Activated naive CD4-positive, alpha-beta T cell treated with anti-CD3 and anti-CD28 coated beads for 36 hours (primary cell): ENCODE measurements at places on chromosomes 13 and 19. TPM values are rescaled to one million over a fixed set of nuclear protein-coding genes. Genes with fewer than 3 reads are reported as not detected.
A peak's percentile ranks its signal among the peaks of the same experiment; 100 is the strongest.

- DNase-seq, result no peak
- no peak overlapping the region for H3K4me3 ChIP-seq
- no peaks in the 10 kb centered on the region for H3K36me3 ChIP-seq
- H3K27me3 ChIP-seq, result peaks cover 9% of the 10 kb centered on the region
- H3K4me1 ChIP-seq, result no peaks in the 10 kb centered on the region
Observed at GRCh38 chr13:110216006-110216397, 91.0 kb downstream of the COL4A1 start.

DNA sequence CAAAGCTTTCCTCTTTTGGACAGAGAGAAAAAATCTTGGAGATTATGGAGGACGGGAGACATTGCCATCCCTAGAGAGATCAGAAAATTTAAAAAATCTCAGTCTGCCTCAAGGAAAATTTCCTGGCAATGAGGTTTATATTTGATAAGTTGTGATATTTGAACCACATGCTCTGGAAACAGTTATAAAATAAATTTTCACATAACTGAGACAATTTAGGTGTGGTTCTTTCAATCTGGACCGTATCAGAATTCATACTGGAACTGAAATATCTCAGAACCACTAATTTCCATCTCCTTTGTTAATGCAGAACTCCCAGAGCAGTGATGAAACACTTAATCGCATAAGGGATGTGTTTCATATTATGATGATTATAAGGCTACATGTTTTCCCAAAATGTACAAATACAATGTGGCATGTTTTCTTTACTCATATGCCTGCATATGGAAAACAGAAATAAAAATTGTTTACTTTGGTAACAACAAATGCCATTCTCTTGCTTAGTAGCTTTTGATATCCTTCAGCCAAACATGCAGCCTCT lies 13.7 kb downstream of the UBE2L5 start:
- H3K27me3 ChIP-seq, result no peaks in the 10 kb centered on the region
- H3K27ac ChIP-seq, result no peak overlapping the region
- H3K4me3 ChIP-seq, result no peak overlapping the region
- H3K4me1 ChIP-seq, result peaks cover 11% of the 10 kb centered on the region
- no peak for DNase-seq

GRCh38 chr19:53102756-53103233 lies 427 bp downstream of the ZNF160 start:
- no peaks in the 10 kb centered on the region for H3K27me3 ChIP-seq
- H3K4me1 ChIP-seq, result peaks cover 25% of the 10 kb centered on the region
- peaks cover 36% of the 10 kb centered on the region for H3K36me3 ChIP-seq
- peak overlapping the region; percentile 82 for H3K4me3 ChIP-seq
- peak; percentile 50 for DNase-seq
- H3K27ac ChIP-seq, result peak overlapping the region; percentile 84

- DNase-seq, result no peak
- no peaks in the 10 kb centered on the region for H3K36me3 ChIP-seq
- no peak overlapping the region for H3K4me3 ChIP-seq
- H3K27ac ChIP-seq, result no peak overlapping the region
Observed at GRCh38 chr13:77338329-77338728, 11.4 kb upstream of the MYCBP2 start.

GRCh38 chr13:84405286-84405685 lies 523.0 kb upstream of the SLITRK1 start:
- DNase-seq, result no peak
- H3K27me3 ChIP-seq, result no peaks in the 10 kb centered on the region
- H3K36me3 ChIP-seq, result no peaks in the 10 kb centered on the region
- no peak overlapping the region for H3K27ac ChIP-seq

DNA sequence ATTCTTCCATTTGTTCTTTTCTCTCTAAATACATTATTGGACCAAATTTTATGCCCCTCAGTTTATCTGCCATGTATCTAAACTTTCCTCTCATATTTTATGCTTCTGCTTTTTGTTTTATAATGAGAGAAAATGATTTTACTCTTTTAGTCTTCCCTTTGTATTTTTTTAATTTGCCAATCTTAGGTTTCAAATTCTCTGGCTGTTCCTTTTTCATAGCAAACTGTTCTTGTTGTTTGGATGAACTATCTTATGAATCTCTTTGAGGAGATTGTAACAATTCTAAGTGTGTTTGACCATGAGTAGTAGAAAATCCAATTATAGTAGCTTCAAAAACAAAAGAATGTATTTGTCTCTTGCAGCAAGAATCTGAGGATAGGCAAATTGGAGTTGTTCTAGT lies 290.5 kb downstream of the NDFIP2 start:
- no peak overlapping the region for H3K4me3 ChIP-seq
- H3K27ac ChIP-seq, result no peak overlapping the region
- H3K27me3 ChIP-seq, result peaks cover 2% of the 10 kb centered on the region
- no peaks in the 10 kb centered on the region for H3K36me3 ChIP-seq
- peaks cover 2% of the 10 kb centered on the region for H3K4me1 ChIP-seq

DNA sequence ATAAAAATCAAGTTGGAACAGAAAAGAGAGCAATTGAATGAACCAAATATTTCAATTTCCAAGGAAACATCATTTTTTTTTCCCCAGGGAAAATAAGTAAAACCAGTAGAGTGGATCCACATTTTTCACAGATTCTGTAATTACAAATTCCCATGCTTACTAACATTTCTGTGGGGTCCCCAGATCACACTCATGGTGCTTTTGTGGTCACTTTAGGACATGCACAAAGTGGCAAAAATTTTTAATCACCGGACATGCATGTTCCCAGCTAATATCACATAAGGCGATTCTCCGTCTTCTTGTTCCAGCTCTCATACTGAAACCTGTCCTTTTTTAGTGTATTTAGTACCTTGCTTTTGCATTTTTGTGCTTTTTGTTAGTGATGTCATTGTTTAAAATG lies 748.2 kb upstream of the SLITRK1 start:
- H3K4me3 ChIP-seq, result no peak overlapping the region
- H3K27me3 ChIP-seq, result no peaks in the 10 kb centered on the region
- no peak overlapping the region for H3K27ac ChIP-seq

Gene SPC24
- total RNA-seq, result 94.7 TPM

Gene RASAL3
- total RNA-seq, result 66.2 TPM

Gene CASP14
- total RNA-seq, result not detected
